ENCODE measurements at places on chromosomes 13 and 19.
A peak's percentile ranks its signal among the peaks of the same experiment; 100 is the strongest.

DNA sequence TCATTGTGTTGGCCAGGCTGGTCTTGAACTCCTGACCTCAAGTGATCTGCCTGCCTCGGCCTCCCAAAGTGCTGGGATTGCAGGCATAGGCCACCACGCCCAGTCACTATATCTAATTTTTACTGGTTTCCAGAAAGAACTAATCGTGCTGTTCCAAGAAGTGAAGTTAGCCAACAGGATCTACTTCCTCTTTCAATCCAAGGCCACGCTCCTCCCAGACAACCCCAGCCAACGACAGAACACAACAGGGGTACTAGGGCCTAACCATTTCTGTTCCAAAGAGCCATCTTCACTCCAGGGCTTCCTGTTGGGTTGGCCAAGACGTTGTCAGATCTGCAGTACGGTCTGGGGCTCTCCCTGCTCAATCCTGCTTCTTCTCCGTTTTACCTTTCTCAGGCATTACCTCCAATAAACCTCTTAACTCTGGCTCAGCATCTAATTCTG lies 7.0 kb upstream of the LSM14A start:
- DNase-seq, result no peak

- DNase-seq, result no peak
Observed at GRCh38 chr19:50162988-50163387, at the start of gene IZUMO2. TSS of gene IZUMO2 (minus strand) at chr19:50163281. CDS start at chr19:50163194, 87 bp downstream.

DNA sequence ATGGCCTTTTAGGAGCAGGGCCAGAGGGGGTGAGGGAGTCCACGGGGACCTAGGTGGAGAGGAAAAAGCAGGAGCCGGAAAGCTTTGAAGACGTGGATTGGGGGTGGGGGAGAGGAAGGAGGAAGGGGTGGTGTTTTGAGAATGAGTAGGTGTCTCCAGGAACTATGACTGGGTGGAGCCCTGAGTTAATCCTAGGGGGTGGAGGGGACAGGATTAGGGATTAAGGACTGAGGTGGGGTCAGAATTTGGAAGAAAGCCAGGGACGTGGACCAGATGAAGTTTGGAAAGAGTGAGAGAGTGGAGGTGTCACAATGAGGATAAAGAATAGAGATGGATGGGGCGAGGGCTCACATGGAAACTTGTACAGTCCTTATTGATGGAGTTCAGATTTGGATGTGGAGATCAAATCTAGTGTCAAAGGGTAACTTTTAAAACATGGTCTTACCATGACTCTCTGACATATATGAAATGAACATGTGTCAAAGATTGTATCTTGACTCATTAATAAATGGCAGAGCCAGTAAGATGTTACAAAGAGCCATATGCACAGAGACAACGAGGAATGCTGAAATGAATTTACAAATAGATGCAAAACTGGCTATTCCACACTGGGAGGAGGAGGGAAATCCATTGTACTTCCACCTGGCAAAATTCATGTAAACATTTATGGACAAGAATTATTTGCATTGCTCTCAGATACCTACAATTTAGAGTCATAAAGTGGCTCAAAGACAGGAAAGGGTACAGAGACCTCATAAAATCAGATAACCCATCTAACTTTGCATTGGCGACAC lies 1.7 kb upstream of the KLK13 start:
- DNase-seq, result no peak

DNA sequence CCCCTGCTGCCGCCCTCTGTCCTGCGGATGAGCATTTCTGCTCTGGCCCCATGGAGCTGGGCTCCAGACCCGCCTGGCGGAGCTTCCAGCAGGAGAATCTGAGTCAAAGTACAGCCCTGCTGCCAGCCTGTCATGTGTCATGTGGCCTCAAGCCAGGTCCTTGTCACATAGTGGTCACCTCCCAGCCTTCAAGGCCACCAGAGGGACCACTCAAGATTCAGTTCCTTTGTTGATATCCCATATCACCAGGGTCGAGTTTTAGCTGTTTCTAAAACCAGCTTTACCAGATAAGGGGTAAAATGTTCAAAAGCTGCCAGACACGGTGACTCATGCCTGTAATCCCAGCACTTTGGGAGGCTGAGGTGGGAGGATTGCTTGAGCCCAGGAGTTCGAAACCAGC lies 13.4 kb downstream of the THOP1 start:
- no peak for DNase-seq

- DNase-seq, result no peak
Observed at GRCh38 chr19:14476673-14477401, 1.7 kb upstream of the PTGER1 start.

- no peak for DNase-seq
Observed at GRCh38 chr19:347946-348861, 3.6 kb upstream of the MIER2 start.

GRCh38 chr19:34837262-34837661 lies 64.2 kb upstream of the ZNF599 start:
- peak; percentile 29 for DNase-seq

DNA sequence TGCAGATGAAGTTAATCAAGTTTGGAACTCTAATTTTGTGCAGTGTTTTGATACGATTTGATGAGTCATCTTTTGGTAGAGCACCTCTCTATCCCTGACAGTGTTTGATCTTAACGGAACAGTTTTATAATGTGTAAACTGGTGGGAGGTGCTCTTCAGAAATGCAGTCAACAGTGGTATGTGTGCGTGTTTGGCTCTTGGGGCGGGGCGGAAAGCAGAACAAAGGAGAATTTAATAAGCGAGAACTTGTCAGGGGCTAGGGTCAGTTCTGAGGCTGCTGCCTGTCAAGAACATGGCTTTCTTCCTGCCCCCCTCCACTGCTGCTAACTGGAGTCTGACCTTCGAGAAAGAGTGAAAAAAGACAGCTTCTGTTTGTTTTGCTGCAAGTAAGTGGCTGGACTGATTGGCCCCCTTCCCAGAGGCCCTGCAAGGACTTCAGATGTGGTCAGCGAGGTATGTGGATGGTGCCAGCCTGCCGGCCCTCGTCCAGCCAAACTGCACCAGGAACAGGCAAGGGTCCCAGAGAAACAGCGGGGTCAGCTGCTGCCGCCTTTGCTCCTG lies 40.8 kb downstream of the BBC3 start:
- DNase-seq, result peak; percentile 65

DNA sequence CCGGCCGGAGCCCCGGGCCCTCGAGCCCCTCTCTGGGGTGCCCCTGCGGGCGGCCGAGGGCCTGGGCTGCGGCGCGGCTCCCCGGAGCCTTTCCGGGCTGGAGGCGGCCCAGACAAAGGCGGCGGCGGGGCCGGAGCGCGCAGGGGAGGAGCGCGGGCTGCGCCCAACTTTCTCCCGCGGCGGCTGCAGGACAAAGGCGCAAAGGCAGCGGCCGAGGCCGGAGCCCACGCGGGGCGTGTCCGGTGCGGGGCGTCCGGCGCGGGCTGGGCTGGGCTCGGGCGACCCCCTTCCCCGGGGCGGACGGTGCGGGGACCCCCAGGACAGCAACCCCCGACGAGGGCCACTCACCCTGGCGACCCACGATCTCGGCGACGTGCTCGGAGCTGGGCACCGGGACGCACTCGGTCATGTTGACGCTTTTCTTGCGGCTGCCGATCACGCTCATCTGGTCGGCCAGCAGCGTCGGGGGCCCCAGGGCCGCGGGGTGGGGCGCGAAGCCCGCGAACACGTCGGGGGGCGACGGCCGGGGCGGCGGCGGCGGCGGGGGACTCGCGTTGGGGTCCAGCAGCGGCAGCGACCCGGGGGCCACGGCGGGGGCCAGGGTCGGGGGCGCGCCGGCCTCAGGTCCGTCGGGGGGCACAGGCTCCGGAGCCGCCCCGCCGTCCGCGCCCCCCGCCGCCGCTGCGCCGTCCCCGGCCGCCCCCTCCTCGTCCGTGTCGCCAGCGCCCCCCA lies 843 bp downstream of the MEX3D start:
- no peak for DNase-seq

- no peak for DNase-seq
Observed at GRCh38 chr19:11848200-11848593, 329 bp upstream of the ZNF439 start.

GRCh38 chr13:31947105-31947504 lies 84.5 kb upstream of the FRY start:
- no peak for DNase-seq

DNA sequence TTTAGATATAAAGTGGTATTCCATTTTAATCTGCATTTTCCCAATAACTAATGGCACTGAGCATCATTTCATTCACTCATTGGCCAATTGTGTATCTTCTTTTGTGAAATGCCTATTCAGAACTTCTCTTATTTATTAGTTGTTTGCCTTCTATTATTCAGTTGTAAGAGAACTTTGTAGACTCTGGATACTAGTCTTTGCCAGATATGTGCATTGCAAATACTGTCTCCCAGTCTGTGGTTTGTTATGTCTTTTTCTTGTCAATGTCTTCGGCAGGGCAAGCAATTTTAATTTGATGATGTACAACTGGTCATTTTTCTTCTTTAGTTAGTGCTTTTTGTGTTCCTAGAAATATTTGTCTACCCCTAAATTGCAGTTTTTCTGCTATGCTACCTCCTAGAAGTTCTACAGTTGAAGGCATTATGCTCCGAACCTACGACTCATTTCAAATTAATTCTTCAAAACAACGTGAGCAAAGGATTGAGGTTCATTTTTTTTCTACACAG lies 115.9 kb downstream of the TSHZ3 start:
- no peak for DNase-seq

- no peak for DNase-seq
Observed at GRCh38 chr13:74084375-74084935, 49.7 kb downstream of the KLF12 start.

GRCh38 chr13:27440408-27440807 lies 10.0 kb downstream of the MTIF3 start:
- DNase-seq, result no peak

DNA sequence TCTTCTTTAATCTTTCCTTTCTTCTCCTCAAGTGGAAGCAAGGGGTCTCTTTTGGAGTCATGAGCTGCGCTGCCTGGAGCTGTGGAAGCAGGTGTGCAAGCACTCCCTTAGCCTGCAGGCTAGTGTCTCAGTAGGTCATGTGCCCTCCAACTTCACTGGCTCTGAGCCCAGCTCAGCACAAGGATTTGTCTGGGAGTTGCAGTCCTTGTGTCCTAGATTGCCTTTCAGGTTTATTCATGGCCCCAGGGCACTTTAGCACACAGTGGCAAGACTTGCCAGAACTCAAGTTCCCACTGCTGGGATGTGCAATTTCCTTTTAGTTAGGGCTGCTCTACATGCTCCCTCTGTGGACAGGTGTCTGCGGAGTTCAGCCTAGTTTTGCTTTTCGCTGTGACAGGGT lies 211.7 kb downstream of the LIG4 start:
- DNase-seq, result no peak

DNA sequence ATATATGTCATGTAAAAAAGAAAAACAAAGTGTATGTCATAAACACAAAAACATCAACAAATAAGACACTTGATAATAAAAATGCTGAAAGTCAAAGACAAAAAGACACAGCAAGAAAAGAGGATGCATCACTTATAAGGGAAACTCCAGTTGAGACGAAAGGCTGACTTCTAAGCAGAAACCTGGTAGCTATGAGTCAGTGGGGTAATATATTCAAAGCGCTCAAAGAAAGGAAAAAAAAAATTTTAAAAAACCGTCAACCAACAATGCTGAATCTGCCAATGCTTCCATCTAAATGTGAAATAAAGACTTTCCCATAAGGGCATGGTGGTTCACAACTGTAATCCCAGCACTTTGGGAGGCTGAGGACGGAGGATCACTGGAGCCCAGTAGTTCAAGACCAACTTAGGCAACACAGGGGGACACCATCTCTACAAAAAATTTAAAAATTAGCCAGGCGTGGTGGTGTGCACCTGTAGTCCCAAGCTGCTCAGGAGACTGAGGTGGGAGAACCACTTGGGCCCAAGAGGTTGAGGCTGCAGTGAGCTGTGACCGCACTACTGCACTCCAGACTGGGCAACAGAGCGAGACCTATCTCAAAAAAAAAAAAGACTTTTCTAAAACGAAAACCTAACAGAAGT lies 24.0 kb downstream of the USP12 start:
- DNase-seq, result no peak

- no peak for DNase-seq
Observed at GRCh38 chr13:96544957-96545356, 449.3 kb downstream of the OXGR1 start.

GRCh38 chr19:3698974-3699740 lies 1.1 kb downstream of the PIP5K1C start:
- no peak for DNase-seq

DNA sequence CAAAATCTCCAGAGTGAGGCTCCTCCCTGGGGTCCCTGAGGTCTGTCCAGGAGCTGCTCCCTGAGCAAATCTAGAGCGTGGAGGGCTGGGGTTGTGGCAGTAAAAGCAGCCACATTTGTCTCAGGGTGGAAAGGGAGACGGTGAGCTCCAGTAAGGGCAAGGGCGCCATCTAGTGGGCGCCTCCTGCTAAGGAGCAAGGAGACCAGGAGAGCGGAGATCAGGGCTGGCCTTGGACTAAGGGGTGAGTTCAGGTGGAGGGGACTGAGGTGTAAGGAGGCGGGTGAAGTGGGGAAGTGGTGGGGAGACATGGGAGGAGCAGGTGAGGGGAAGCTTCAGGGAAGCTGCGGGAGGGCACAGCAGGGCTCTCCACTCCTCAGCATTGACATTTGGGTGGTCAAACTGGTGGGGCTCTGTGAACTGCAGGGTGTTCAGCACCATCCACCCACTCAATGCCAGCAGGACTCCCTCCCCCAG lies 5.3 kb upstream of the CEACAM21 start:
- DNase-seq, result peak; percentile 87

DNA sequence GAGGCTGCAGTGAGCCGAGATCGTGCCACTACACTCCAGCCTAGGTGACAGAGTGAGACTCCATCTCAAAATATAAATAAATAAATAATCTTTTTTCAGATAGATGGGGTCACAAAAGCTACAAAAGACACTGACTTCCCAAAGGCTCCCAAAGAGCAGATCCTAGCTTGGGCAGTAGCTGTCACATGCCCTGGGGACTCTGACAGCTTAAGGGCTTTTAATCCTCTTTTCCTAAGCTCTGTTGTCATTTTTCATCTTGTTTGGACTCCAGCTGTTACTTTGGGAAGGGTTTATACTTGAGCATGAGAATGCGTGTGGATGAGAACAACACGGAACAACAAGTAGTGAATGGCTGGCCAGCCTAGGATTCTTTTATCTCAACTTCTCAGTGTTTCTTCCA lies 231.7 kb downstream of the MZT1 start:
- no peak for DNase-seq

- no peak for DNase-seq
Observed at GRCh38 chr19:47882890-47883289, 3.2 kb downstream of the SULT2A1 start.

- no peak for DNase-seq
Observed at GRCh38 chr19:18300930-18301717, 19.7 kb upstream of the JUND start.

DNA sequence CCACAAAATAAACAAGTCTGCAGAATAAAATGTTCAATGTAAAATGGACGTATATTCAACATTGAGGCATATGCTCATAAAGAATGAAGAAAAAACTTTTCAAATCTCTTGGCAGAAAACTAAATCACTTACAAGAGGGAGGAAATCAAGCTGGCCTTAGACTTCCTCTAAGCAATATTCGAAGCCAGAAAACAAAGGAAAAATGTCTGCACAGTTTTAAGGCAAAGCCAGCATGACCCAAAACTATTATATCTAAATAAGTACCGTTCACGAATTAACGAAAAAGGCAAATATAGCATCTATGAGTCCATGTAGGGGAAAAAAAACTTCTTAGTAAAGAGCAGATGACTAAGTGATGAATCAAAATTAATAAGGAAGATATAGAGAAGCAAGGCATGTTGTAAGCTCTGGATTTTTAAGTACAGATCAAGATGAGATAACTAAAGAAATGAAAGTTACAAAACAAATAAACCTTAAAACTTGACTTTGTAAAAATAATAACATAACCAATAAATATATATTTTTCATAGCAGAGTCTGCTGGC lies 101.3 kb downstream of the KCNRG start:
- no peak for DNase-seq

Measured in NCI-H2227 treated with DMSO at 0.1 percent for 48 hours (cell line).